ENCODE measurements at places on chromosomes 12 and 14.

DNA sequence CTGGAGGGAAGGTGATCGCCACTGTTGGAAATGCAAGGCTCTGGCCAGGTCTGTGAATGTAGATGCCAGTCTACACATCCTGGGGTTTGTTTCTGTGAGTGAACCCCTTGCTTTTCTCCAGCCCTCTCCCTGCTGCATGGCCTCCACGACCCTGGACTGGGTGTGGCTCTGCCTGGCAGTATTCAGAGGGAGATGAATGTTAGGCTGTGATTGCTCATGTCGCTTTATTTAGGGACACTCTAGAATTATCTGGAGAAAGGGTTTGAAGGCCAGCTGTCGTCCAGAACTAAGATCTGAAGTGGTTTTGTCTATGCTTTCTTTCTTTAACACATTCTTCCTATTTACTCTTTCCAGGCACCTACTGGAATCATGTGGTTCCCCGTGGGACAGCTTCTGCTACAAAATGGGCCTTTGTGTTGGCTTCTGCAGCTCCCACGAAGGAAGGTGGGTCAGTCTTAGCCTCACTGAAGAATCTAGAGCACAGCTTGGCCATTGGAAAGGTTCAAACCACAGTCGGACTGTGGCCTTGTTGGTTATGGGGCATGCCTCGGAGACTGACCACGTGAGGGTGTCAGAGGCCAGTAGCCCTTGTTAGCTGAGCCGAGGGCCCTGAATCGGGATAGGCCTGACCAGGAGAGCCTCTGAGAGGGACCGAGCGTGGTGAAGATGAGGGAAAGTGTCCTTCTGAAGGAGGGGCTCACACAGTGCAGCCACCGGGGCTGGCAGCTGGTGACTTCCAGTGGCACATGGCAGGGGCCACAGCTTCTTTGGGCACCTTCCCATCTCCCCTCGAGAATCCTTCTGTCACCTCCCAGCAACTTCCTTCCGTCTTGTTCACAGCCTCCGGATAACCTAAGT is 59.1 kb downstream of the ANKRD9 start:
- DNase-seq: no peak

DNA sequence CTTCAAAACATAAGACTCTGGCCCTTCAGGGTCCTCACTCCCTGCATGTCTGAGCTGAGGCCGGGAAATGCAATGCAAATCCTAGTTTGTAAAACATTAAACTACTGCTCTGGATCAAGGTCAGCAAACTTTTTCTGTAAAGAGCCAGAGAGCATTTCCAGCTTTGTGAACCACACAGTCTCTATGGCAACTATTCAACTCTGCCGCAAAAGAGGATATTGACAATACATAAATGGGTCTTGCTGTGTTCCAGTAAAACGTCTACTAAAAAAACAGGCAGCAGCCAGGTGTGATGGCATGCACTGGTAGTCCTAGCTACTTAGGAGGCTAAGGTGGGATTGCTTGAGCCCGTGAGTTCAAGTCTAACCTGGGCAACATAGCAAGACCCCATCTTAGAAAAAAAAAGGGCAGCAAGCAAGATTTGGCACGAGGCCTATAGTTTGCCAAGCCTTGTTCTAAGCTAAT is 22.3 kb downstream of the DDX24 start:
- no peak for DNase-seq

GRCh38 chr14:86541972-86542371 is 1012.0 kb downstream of the FLRT2 start:
- no peak for DNase-seq

DNA sequence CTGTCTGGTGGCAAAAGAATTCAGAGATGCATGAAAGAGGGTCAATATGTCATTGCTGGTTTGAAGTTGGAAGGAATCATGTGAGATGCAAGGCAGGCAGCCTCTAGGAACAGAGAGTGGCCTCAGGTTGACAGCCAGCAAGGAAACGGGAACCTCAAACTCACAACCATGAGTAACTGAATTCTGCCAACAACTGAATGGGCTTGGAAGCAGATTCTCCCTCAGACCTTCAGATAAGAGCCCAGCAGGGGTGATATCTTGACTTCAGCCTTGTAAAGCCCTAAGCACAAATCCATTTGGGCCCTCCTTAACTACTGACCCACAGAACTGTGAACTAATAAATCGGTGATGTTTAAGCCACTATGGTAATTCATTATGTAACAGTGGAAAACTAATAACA is 35.8 kb downstream of the USP15 start:
- DNase-seq: no peak

DNA sequence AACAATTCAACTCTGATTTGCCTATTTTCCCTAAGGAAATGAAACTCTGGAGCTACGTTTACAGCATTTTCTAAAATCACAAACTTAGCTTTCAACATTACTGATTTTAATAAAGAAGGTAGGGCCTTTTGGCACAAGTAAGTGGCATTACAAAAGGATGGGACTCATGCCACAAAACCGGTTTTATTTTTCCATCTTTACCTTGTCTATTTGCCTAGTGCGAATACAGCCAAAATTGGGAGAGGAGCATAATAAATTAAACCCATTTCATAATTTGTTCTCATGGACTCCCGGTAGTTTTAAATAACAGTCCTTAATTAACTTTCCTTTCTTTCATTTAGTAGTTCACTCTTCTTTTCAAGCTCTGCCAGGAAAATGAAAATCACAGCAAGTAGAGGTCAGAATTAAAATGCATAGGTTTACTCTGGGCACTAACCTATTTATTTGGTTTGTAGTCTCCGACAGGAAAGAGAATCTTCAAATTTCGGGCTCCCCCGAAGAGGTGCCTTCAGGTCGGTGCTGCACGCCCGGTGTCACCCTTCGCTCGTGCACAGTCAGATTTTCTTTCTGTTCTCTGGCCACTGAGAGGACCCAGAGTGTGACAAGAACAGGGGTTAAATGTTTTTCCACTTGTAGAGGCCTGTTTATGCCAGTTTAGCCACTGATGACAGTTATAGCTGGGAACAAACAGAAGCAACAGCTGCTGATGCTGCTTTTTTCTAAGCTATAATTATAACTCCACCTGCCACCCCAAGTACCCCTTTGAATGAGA is at the start of gene BEST3:
Gene BEST3, minus strand, starts transcription at position 535 of the 772 bp plus-strand sequence. CDS start 1,505 bp downstream, outside the sequence.
- no peak for DNase-seq

GRCh38 chr12:58321414-58321813 is 380.0 kb downstream of the ATP23 start:
- no peak for DNase-seq

DNA sequence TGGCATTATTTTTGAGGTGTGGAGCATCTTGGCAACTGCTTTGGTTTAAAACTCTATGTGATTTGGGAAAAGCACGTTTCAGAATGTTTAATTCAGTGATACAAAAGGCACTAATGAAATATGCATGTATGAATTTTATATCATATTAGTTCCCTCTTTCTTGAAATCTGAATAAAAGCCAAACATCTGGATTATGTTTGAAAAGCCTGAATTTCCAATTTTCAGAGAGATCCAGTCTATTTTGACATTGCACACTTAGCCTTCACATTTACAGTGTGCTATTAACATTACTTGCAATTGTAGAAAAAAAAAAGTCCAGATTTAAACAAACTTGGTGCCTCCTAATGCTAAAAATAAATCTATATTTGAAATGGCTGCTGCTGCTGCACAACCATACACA is 219.1 kb upstream of the NPAS3 start:
- DNase-seq: no peak

- DNase-seq: no peak
These were observed 168.0 kb downstream of the KICS2 start for GRCh38 chr12:64054079-64054520.

DNA sequence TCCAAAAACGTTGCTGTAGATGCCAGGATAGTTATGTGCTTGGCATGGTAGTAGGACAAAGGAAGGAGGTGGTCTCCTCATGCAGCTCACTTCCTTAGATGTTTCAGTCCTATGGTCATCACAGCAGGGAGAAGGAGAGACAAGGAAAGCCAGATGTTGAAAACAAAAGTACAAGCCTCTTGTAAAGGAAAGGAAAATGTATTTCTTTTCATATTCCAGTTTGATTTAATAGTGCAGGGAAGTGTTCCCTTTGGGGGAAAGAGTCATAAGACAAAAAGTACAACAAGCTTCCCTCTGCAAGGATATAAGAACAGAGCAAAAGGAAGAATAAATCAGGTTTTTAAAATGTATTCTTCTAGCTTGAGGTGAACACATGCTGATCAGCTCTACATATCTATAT is 8.6 kb upstream of the TMCC3 start:
- DNase-seq: no peak

GRCh38 chr12:14777271-14777670 is 26.0 kb downstream of the WBP11 start:
- DNase-seq: no peak

DNA sequence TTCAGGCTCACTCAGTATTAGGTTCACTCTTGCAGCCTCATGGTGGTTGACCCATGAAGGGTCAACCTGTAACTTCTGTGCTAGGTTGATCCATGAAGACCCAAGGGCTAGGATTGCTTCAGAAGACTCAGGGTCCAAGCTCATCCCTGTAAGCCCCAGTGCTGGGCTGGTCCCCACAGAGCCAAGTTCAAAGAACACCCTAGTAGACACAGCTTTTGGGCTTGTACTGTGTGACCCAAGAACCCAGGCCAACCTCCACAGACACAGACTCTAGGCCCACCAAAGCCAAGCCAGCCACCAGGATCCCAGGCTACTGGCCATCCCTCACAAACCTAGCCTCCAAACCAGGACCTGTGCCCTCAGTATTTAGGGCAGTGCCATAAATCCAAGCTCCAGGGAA is 1020.6 kb downstream of the SLC16A7 start:
- DNase-seq: no peak

DNA sequence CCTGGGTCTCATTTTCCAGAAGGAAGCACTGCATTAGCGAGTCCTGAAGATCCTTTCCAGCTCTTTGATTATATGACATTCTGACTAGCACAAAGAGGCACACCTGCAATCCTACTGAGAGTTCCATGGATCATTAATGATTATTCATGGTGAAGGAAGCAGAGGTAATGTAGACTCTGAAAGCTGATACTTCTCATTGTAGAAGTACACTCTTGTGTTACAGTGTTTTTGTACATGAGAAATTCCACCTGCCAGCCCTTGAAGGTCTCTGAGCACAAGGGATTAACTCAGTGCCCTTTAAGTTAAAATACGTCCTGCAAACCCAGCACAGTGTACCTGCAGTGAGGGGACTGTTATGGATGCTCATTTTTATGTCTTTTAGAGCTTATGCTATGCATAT is 558.8 kb upstream of the FBXO33 start:
- DNase-seq: no peak

DNA sequence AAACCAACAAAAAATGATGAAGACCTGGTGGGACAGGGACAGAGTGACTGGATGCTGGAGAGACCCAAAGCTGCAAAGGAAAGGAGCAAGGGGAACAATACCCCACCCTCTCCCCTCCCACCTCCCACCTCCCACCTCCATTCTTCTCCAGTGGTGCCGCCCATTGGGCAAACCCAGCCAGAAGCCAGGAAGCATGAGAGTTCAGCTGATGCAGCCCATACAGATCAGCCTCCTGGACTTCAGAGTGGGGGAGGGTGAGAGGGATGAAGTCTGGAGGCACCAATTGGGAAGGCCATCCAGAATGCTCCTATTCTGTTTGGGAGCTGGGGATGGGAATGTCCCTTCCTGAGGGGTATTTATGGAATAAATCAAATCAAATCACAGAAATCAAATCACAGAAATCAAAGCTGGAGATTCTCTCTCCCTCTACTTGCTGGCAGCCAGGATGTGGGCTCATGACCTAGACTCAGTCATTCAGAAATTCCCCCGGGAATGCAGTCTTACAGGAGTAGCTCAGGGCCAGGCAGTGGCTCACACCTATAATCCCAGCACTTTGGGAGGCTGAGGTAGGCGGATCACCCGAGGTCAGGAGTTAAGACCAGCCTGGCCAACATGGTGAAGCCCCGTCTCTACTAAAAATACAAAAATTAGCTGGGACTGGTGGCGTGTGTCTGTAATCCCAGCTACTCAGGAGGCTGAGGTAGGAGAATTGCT is 31.1 kb downstream of the IRF2BPL start:
- no peak for DNase-seq

DNA sequence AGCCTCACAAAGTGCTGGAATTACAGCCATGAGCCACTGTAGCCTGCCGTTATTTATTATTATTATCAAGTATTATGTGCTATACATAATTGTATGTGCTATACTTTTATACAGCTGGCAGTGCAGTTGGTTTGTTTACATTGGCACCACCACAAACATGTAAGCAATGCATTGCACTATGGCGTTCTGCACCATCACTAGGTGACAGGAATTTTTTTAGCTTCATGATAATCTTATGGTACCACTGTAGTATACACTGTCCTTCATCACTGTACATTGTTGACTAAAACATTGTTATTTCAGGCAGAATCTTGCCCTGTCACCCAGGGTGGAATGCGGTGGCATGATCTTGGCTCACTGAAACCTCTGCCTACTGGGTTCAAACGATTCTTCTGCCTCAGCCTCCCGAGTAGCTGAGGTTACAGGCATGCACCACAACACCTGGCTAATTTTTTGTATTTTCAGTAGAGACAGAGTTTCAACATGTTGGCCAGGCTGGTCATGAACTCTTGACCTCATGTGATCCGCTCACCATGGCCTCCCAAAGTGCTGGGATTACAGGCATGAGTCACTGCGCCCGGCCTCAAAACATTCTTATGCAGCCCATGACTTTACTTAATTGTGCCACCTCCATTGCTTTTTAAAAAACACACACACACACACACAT is 17.1 kb downstream of the MRPL42 start:
- DNase-seq: no peak

DNA sequence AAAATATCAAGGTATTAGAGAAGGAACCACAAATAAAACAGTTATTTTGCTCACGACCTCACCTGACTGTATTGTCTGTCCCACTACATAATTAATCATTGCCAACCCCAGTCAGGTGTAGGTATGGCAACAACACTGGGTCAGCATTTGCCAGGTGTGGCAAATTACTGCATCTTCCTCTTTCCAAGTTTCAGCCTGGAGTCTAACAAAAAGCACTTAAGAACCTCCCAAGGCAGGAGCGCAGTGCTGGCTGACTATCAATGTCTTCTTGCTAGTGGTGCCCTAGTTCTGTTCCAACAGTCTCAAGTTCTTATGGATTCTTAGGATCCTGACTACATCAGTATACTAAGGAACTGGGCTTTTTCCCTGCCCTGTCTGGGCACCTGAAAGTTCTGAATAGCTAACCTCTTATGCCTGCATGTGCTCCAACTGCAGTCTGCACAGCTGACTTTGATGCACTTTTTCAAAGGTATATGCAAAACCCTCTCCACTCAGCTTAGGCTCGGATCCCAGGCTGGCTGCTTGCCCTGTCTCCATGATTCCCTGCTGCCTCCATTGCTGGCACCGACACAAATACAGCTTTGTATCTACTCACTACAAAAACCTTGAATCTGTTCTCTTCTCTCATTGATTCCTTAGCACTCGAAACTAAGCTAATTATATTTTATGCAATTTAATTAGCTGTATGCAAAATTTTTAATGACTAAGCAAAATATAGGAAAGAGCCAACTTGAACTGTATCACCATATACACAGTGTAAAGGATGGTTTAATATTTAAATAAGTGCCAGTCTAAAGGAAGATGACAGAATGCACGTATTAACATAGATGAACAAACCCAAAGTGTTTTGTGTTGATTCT is 113.3 kb downstream of the PRKD1 start:
- DNase-seq: no peak

- DNase-seq: no peak
These were observed 27.6 kb upstream of the KRT78 start for GRCh38 chr12:52876372-52876771.
